ENCODE measurements at places on chromosomes 1 and 21. TPM values are rescaled to one million over a fixed set of nuclear protein-coding genes. Genes with fewer than 3 reads are reported as not detected.

The TEX38 gene
- 0.31 TPM for polyA plus RNA-seq

The ARHGEF10L gene
- 15.7 TPM for polyA plus RNA-seq

The LRRC8B gene
- 6.5 TPM for polyA plus RNA-seq

The KCNC4 gene
- 10.9 TPM for polyA plus RNA-seq

The FBXO2 gene
- polyA plus RNA-seq, result 0.61 TPM

The BACH1 gene
- polyA plus RNA-seq, result 39.5 TPM

The SUSD4 gene
- polyA plus RNA-seq, result 23.7 TPM

The MPC2 gene
- polyA plus RNA-seq, result 54.6 TPM

The SPATA46 gene
- 0.36 TPM for polyA plus RNA-seq

The SERINC2 gene
- 8.0 TPM for polyA plus RNA-seq

The DTL gene
- 25.6 TPM for polyA plus RNA-seq

The SPRR2E gene
- not detected for polyA plus RNA-seq

The NTNG1 gene
- 28.0 TPM for polyA plus RNA-seq

The SELP gene
- 6.7 TPM for polyA plus RNA-seq

The CRYAA gene
- polyA plus RNA-seq, result not detected

The MYOM3 gene
- 0.34 TPM for polyA plus RNA-seq

The TLCD4 gene
- 12.3 TPM for polyA plus RNA-seq

The FUBP1 gene
- polyA plus RNA-seq, result 380 TPM

The MAEL gene
- 0.23 TPM for polyA plus RNA-seq

The CR1L gene
- 0.28 TPM for polyA plus RNA-seq

The SYT14 gene
- 0.27 TPM for polyA plus RNA-seq

The TNN gene
- polyA plus RNA-seq, result 1.4 TPM

The CFHR2 gene
- polyA plus RNA-seq, result not detected

The DMRTA2 gene
- polyA plus RNA-seq, result not detected

The ST6GALNAC5 gene
- 9.1 TPM for polyA plus RNA-seq

The BRDT gene
- not detected for polyA plus RNA-seq

The TSPEAR gene
- 3.0 TPM for polyA plus RNA-seq

The NEK7 gene
- 91.3 TPM for polyA plus RNA-seq

The CCDC30 gene
- polyA plus RNA-seq, result 15.0 TPM

The C1orf185 gene
- polyA plus RNA-seq, result not detected

The MCM3AP gene
- 71.1 TPM for polyA plus RNA-seq

The PPM1J gene
- polyA plus RNA-seq, result 0.41 TPM
